AG09309 (cell line): ENCODE measurements at places on chromosomes 3 and 15.

- no peak for DNase-seq
Measured at GRCh38 chr3:7789324-7789723, 712.3 kb upstream of the LMCD1 start.

- DNase-seq, result no peak
Measured at GRCh38 chr3:98745718-98746117, 17.4 kb upstream of the ST3GAL6 start.

GRCh38 chr15:71893691-71894090 is 83.3 kb downstream of the NR2E3 start:
- no peak for DNase-seq

- no peak for DNase-seq
Measured at GRCh38 chr3:184157206-184157605, 2.0 kb downstream of the DVL3 start.

- no peak for DNase-seq
Measured at GRCh38 chr3:98612587-98612986, 19.2 kb upstream of the CPOX start.

DNA sequence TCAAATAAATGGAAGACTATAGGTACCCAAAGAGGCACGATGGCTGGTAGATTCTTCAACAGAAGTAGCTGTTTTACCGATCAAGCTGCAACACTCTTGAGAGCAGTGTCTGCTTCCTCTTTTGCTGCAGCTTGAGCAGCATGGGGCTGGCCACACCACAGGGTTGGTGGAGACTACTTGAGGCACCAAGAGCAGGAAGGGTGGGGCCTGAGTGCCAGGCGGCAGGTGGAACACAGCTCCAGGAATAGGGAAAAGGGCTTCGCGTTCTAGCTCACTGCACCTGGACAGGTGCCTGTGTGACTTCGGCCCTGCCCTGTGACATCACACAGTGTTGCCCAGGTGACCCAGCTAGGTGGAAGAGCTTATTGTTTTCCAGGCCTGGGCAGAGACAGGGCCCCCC is at the start of gene CCDC33:
CCDC33 (plus strand) TSS at position 365 of the 400 bp plus-strand sequence. CDS start 394 bp downstream, outside the sequence.
- DNase-seq, result no peak

DNA sequence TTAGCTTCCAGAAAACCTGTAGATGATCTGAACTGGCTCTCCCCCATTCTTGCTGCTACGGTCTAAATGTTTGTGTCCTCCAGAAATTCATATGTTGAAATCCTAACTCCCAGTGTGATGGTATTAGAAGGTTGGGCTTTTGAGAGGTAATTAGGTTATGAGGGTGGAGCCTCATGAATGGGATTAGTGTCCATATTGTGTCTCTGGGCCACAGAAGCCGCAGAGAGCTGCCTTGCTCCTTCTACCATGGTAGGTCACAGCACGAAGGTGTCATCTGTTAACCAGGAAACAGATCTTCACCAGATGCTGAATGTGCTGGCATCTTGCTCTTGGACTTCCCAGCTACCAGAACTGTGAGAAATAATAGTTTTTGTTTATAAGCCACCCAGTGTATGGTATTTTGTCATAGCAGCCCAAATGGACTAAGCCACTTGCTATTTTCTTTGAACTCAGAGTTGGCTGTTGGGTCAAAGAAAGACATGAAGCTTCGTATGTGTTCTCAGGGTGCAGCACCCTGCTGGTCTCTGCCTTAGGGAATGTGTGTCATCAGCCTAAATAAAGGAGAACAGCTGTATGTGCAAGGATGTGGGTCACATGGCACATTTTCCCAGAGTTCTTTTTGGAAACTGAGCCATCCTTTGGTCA is 317.5 kb upstream of the SLCO3A1 start:
- DNase-seq, result no peak

GRCh38 chr15:89167267-89168176 is 53.9 kb downstream of the RLBP1 start:
- no peak for DNase-seq

DNA sequence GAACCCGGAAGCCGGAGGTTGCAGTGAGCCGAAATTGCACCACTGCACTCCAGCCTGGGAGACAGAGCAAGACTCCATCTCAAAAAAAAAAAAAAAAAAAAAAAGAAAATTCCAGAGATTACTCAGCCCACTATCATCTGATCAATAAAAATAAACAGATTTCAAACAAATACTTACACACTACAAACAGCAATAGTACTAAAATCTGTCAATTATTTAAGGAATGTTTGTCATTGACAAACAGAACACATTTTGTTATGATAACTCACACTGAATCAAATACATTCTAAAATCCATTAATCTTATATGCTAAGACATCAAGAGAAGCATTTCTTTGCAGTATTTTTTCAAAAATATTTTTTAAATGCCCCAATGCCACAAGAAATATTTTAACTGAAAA is 7.6 kb downstream of the MYO9A start:
- DNase-seq, result no peak

GRCh38 chr3:13783476-13783875 is 96.4 kb downstream of the WNT7A start:
- no peak for DNase-seq

DNA sequence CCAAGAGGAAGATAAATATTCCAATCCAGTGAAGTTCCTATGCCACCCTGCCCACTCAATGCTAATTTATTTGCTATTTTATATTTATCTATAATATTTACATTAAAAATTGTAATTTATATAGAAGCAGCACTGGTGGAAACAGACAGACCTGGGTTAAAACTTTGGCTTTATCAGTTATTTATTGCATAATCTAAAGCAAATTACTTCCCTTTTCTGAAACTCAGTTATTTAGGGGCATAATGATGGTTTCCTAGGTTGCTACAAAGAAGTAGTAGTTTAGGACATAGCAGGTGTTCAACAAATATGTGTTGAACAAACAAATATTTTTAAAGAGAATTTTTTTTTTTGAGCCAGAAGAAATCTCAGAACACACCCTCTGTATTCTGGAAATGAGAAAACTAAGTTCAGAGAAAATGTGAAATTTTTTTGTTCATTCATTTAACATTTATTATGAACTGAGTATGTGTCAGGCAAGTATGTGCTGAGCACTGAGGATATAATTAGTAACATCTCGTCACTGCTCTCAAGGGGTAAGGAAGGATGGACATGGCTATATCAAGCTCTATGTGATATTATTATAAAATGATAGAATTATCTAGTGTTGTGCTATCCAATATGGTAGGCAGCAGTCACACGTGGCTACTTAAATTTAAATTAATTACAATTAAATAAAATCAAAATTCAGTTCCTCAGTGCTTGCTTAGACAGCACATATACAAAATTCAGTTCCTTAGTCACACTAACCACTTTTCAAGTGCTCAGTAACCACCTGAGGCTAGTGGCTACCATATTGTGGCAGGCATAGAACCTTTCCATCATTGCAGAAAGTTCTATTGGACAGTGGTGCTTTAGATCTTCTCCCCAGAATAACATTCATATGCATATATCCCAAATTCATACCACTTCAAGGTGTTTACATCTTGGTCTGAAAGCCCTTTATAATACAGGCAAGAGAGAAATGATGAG is 7.0 kb upstream of the UBE2Q2 start:
- no peak for DNase-seq

GRCh38 chr3:59374091-59374817 is 324.4 kb upstream of the CFAP20DC start:
- DNase-seq, result no peak

GRCh38 chr3:43473737-43474136 is 148.1 kb downstream of the ANO10 start:
- no peak for DNase-seq

- peak; percentile 85 for DNase-seq
Measured at GRCh38 chr3:157786211-157786610, 283.0 kb upstream of the VEPH1 start.

DNA sequence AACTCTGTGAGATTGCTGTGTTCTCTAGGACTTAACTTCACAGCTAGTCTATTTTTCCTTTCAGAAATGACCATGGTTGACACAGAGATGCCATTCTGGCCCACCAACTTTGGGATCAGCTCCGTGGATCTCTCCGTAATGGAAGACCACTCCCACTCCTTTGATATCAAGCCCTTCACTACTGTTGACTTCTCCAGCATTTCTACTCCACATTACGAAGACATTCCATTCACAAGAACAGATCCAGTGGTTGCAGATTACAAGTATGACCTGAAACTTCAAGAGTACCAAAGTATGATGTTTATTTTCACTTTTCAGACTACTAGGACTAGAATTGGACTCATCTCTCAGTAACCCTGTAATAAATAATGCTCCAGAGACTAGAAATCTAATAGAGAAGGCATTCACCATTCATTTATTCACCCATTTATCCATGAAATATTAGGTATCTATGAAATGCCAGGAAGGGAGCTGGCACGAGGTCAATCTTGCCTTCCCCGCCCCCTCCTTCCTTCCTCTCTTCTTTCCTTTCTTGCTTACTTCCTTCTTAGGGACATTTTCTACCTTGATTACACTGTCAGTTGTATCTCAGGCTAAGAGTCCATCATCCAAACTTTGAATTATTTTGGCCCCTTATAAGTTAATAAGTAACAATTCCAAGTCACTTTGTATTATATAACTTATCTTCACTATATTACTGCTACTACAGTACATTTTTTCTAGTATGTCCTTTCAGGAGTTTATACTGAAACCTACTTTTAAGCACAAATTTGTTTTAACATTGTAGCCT is 91.0 kb downstream of the PPARG start:
- DNase-seq, result no peak

DNA sequence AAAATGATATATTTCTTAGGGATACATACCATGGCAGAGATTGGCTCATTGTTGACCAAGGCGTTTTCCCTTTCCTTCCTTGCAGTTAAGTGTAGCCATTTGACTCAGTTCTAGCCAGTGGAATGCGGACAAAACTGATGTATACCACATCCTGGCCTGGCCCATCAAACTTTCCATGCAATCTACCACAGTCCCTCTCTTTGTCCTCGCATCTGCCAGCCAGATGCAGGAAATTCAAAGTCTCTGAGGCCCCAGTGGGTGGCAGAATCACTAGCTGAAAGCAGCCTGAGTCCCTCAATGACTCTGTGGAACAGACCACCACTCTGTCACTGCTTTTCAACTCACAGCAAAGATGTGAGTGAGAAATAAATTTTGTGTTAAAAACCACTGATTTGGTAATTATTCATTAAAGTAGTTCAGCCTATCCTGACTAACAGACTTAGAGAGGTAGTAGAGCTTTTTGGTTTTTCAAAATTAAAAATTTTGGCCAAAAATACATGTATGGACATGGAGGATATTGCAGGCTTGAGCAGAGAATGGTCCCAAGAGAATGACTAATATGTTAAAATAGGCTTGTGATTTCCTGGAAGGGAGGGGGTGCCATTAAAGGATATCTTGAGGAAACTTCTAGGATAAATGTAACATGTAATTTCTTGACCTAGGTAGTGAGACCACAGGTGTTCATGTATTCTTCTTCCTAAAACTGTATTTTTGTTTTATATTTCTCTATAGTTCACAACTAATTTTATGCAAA is 10.9 kb downstream of the LRRFIP2 start:
- DNase-seq, result peak; percentile 77

DNA sequence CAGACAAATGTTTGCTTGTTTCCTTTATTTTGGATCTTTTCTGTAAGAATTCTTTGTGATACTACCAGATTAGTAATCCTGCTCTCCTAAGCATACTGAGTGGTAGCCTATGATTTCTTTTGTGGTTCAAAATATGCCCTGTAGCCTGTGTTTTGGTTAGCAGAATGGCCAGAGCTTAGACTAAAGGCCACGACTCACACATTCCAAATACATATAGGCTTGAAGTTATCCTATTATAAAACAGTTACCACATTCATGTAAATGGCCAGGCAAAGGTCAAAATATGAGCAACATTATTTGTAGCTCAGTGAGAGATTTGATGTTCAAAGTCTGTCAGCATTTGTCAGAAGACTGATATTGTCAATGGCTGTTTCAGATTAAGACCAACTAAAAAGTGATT is 84.5 kb downstream of the MITF start:
- no peak for DNase-seq

DNA sequence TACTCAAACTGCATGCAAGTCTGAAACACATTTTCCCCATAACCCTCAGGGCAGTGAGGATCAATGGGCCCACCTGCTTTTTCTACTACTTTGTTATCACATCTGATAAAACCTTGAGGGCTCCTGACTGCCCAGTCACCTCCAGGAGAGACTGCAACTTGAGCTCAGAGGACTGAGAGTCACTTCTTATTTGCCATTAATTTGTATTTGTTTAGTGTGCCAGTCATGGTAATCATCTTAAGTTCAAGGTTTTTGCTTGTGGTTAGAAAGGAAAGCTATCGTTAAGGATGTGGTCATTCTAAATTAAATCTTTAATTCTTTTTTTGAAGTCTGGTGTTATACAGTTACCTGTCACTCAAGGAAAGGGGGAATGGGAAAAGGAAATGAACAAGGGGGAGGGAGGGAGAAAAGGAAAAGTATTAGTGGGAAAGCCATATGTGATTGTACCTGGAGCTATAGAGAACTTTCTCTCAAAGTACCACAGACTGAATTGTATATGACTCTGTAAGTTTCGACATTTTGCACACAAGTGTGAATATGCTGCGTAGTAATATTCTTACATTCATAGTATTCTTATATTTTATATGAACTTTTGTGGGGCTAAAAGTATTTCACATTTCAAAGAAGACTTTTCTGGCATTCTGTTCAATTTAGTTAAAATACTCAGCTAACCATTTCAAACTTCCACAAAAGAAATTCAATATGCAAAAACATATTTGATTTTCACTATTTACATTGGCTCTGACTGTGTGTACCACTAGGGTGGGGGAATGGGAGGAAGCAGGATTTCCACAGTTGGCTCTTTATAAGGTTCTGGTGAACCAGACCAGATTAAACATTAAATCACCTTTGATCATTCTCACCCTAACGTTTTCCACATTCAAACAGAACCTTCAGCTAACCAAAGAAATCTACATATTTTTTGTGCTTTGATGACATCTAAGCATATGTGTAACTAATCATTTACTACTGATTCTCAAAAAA is 166.5 kb upstream of the ATP11B start:
- no peak for DNase-seq

DNA sequence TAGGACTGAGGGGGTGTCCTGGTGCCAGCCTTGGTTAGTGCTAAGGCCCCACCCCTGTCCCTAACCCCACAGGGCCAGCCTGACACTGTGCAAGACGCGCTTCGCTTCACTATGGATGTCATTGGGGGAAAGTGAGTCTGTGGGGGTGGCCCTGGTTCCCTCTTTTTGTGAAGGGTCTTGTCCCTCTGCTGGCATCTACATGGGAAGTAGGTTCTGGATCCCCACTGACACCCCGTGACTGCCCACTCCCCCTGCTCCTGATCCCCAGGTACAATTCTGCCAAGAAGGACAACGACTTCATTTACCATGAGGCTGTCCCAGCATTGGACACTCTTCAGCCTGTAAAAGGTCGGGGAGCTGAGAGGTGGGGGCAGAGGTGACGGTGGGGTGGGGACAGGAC is 26.4 kb downstream of the PTPN23 start:
- DNase-seq, result no peak

GRCh38 chr3:141124715-141125114 is 73.6 kb downstream of the SPSB4 start:
- DNase-seq, result no peak

DNA sequence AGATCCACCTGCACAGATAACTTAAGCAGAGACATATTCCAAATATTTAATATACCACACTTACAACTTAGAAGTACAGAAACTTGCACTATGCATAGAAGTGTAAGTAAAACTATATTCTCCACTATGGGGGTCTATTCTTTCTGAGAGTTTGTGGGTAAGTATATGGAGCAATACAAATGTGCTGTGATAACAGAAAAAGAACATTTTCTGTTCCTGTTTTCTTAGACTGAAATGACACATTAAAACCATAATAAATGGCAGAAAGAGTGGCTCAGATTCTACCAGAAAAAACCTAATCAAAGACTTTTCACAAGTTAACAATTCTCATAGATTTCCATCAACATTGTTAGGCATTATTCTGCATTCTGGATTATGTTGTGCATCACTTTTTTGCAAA is 96.6 kb upstream of the WNT7A start:
- no peak for DNase-seq

- DNase-seq, result no peak
Measured at GRCh38 chr3:138456961-138457862, 22.8 kb downstream of the ESYT3 start.
